ENCODE measurements at places on chromosomes 2 and 18. TPM values are rescaled to one million over a fixed set of nuclear protein-coding genes. Genes with fewer than 3 reads are reported as not detected.

DNA sequence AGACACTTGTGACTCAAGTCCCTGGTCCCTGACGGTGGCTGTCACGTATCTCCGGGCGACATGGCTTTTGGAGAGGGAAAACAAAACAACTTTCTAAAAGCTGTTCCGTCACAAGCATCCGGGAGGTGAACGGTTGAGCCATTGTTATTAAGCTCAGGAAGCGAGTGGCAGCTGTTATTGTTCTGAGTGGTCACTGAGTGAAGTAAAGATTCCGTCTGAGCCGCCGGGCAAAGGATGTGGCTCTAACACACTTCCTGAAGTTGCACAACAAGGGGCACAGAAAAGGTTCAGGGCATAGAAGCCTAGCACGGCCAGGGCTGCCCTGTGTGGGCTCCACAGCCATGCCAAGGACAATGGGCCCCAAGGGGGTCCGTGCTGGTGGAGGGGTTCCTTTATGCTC, 24.3 kb downstream of the INPP5D start:
- DNase-seq, result peak; percentile 78

TTR gene
- 1.2 TPM for total RNA-seq

- DNase-seq, result no peak
Measured at GRCh38 chr2:84613082-84613481, 96.8 kb downstream of the DNAH6 start.

GRCh38 chr18:48607056-48607984, 68.5 kb downstream of the CTIF start:
- DNase-seq, result no peak

DNA sequence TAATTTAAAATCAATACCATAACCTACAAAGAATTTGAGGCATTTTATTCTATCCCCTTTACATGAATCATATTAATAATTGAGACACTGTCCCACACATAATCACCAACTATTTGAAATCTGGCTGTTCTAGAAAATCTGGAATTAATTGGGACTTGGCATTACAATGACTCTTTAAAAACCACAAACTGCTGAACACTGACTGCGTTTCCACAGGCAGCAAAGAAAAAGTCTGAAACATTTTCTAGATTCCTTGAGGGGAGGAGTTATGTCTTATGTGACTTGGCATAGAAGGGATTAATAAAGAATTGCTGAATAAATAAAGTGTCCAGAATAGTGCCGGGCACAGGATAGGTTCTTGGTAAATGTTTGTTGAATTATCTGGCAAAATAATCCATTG, 61.4 kb downstream of the GPR39 start:
- no peak for DNase-seq

ASB18 gene
- not detected for total RNA-seq

MTERF4 gene
- 38.7 TPM for total RNA-seq

MATN3 gene
- not detected for total RNA-seq

PXDN gene
- total RNA-seq, result 0.58 TPM

GRCh38 chr2:223117533-223117932, 65.5 kb downstream of the KCNE4 start:
- DNase-seq, result no peak

DNA sequence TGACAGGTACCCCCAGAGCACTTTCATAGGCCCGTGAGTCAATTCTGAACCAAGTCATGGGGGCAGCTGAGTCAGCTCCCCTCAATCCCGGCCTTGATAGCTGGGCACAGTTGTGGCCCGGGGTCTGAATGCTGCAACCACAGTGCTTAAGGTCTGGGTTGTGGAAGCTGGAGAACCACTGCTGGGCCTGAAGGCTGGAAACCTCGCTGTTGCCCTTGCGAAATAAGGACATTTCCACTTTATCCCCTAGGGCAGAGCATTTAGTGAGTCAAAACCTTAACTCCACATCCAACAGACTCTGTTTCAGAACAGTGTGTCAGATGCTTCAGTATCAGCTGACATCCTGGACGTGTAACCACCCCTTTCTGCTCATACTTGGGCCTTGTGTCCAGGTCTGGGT, 58.6 kb downstream of the SP110 start:
- no peak for DNase-seq

DNA sequence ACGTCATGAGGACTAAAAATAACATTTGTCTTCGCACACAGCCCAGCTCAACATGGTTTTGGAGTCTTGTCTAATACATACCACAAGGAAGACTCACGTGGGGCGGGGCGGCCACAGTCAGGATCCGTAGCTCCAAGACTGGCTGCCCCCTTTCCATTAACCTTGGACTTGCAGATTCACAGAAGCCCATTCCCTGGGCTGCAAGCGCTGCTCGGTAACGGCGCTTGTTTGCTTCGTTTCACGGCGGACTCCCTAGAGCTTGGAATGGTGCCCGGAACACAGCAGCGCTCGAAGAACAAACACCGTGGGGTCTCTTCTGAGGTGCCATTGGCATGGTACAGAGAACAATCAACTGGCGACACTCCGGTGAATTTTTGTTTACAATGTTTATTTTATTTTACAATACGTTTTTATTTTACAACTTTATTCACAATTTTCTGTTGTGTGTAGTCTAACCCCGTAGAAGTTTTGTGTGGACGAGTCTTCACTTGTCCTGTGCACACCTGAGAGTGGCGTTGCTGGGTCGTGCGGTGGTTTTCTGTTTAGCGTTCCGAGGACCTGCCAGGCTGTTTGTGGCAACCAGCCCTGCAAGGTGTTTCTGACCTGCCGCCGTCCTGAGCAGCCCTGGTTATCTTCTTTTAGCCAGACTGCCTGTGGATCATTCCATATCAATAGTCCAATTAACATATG, 126.5 kb downstream of the GALR1 start:
- DNase-seq, result no peak

- no peak for DNase-seq
Measured at GRCh38 chr2:240226672-240227537, 86.4 kb upstream of the OTOS start.

GYPC gene
- 85.2 TPM for total RNA-seq

UBE2F gene
- 27.7 TPM for total RNA-seq

EGR4 gene
- not detected for total RNA-seq

CCBE1 gene
- total RNA-seq, result 0.08 TPM

DNA sequence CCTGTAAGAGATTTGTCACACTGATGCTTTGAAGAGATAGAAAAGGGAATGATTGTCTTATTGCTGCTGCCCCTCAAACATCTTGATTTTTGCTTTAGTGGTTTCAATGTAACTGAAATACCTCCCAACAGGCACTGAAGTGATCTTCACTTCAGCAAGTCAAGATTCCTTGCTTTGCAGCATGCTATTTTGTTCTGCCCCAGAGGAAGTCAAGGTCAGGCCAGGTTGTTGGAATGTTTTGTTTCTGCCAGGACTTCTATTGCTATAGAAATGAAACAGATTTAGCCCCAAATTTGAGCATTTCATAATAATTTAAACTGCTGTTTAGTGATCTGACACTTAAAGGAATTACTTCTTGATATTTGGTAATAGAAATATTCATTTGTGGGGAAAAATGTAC, 277.6 kb downstream of the ZNF804A start:
- no peak for DNase-seq

CIAO1 gene
- total RNA-seq, result 57.5 TPM

DNA sequence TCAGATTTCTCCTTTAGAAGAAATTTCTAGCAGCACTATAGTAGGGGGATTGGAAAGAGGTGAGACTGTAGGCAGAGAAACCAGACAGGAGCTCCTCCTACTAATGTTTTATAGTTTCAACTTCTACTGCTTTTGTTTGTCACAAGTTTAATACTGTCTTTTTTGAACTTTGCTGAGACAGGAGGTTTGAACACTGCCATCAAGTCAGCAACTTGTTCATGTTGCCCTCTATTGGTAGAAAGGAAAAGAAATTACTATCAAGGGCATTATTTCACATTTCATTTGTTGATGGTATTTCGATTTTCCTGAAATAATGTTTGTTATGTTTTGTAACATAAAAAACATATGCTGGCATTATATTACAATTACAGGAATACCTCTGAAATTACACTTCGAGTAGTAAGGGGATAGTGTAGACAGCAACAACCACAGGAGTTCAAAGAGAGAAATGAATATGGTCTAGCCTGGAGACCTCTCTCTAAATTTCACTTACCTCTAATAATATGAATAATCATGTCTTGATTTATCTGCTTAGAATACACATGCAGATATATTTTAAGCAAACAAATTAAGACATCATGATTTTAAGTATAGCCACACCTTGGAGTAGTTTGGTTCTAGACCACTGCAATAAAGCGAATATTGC, 12.4 kb upstream of the CCDC88A start:
- DNase-seq, result no peak

NGEF gene
- total RNA-seq, result not detected

- DNase-seq, result no peak
Measured at GRCh38 chr18:12571630-12572029, 86.3 kb downstream of the SPIRE1 start.

GRCh38 chr2:129252781-129253460, 726.5 kb upstream of the RAB6C start:
- no peak for DNase-seq

GRCh38 chr2:218129458-218130135, 3.8 kb downstream of the CXCR2 start:
- no peak for DNase-seq

GRCh38 chr2:143344780-143345179, 215.6 kb downstream of the ARHGAP15 start:
- DNase-seq, result no peak

TRIB2 gene
- 8.4 TPM for total RNA-seq

LYPD1 gene
- total RNA-seq, result not detected

GRCh38 chr2:236033462-236033861, 134.7 kb downstream of the GBX2 start:
- no peak for DNase-seq

CELF4 gene
- not detected for total RNA-seq

CTAGE1 gene
- total RNA-seq, result not detected

SNORC gene
- 0.64 TPM for total RNA-seq

DNA sequence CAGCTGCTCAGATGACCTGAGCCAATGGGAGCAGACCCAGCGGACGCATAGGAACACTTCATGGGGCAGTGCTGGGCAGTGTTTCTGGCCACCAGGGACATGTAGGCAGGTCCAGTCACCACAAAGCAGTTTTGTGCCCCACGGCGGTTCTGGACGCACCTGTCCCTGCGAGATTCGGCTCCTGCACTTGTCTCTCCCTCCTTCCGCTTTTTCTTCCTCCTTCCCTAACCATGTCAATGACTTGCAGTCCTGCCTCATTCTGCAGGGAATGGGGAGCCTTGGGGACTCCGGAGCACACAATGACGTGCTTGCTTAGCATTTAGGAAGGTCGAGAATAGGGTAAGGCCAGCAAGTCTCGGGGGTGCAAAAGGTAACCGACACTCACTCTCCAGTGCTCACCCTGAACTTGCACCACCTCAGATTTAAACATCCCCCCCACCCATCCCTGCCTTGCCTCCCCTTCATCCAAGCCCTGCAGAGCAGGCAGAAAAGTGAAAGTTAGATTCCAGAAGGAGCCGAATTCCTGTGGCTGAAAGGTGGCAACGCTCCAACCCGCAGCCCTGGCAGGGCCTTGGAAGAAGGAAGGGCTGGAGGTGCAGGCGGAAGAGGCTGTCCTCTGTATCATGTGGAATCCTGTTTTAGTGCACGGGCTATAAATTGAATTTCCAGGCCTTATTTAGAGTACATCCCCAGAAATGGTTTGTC, 40.5 kb upstream of the ATG16L1 start:
- no peak for DNase-seq

GRCh38 chr2:146893500-146894041, 951.3 kb upstream of the ACVR2A start:
- no peak for DNase-seq

TXNDC2 gene
- total RNA-seq, result not detected

DNA sequence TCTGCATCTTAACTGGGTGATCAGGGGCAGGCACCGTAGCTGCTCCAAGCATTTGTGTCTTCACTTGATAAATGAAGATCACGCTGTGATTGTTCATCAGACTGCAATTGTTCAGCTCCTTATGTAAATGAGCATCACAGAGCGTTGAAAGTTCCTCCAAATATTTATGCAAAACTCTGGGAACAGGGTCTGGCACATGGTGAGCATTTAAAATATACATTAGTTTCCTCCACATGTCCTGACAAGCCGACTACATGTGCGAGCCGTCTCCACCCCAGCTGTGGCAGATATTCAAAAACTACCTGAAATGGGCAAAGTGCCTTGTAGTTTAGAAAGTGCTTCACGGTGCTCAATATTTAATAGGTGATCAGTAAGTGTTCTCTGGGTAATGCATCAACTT, 175.1 kb upstream of the ID2 start:
- DNase-seq, result no peak

All from GM12878 (cell line).